ENCODE measurements at places on chromosomes 16 and 17. TPM values are rescaled to one million over a fixed set of nuclear protein-coding genes. Genes with fewer than 3 reads are reported as not detected.

Gene MMP25
- 0.09 TPM for total RNA-seq

Gene CCDC144A
- total RNA-seq, result 0.55 TPM

Gene KRTAP17-1
- total RNA-seq, result not detected

Gene HASPIN
- total RNA-seq, result 4.2 TPM

Gene PDILT
- total RNA-seq, result not detected

Gene PPM1E
- total RNA-seq, result 0.31 TPM

Gene SULT1A2
- 0.90 TPM for total RNA-seq

Gene VTN
- total RNA-seq, result 0.50 TPM

Data from mesothelial cell of epicardium (in vitro differentiated cells).